ENCODE measurements at places on chromosomes 12 and 14. TPM values are rescaled to one million over a fixed set of nuclear protein-coding genes. Genes with fewer than 3 reads are reported as not detected.

- ATAC-seq = no peak
These were observed 193.0 kb downstream of the MON2 start for GRCh38 chr12:62659453-62660295.

The PTGR2 gene
- total RNA-seq = 10.3 TPM

DNA sequence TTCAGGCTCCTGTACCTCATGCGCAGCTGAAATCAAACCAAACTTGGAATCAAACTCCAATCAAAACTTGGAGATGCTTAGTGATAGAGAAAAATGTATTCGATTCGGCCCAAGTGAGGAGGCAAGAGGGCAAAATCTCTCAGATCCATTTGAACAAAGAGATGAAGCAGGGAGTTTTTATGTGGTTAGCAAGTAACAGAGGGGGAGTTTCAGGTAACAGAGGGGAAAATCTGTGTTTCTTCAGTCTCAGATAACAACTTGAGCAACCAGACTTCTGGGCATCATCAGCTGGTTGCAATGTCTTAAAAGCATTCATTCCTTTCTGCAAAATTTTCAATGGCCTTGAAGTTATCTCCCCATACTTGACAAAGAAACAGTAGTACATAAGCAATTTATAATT, 245.1 kb upstream of the AVPR1A start:
- ATAC-seq = no peak

GRCh38 chr14:65356327-65356836, 56.1 kb upstream of the FUT8 start:
- peak; percentile 82 for ATAC-seq

DNA sequence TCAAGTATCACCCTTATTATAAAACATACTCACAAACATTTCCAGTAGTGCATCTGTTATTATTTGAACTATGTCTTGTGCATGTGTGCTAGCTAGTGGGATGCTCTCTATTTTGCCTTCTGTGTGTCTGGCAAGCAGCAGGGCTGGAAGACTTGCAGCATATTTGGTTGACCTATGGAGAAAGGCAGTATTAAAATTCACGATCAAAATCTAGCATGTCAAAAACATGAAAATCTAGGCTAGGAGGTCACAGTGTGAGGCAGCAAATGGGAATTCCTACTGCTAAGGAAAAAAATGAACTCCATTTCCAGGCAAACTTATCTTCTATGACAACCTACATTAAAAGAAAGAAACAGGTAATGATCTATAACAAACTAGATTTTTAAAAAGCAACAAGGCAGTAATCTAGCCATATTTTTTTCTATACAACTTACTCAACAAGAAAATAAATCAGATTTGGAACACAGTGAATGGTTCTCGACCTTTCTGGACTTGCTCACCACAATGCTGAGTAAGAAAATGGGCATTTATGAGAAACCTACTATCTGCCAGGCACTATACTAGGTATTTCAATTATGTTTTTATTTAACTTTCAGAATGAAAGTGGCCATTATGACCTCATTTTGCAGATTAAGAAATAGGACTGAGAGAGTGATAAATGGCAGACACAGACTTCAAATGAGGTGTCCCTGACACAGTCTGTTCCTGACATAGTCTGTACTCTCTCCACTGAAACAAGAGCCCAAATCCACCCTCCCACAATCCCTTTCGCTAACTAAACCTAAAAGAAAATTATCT, 96.8 kb downstream of the TXNDC16 start:
- ATAC-seq = peak; percentile 59

The ING4 gene
- 25.6 TPM for total RNA-seq

DNA sequence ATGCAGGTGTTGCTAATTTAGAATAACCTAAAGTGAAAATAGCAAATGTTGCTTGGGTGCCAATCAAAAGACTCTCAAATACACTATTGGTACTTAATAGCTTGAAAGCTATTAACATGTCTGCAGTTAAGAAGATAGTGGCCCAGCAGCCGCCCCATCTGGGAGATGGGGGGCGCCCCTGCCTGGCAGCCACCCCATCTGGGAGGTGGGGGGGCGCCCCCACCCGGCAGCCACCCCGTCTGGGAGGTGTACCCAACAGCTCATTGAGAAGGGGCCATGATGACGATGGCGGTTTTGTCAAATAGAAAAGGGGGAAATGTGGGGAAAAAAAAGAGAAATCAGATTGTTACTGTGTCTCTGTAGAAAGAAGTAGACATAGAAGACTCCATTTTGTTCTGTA, 923.1 kb upstream of the MDGA2 start:
- no peak for ATAC-seq

The AKAP6 gene
- 2.1 TPM for total RNA-seq

DNA sequence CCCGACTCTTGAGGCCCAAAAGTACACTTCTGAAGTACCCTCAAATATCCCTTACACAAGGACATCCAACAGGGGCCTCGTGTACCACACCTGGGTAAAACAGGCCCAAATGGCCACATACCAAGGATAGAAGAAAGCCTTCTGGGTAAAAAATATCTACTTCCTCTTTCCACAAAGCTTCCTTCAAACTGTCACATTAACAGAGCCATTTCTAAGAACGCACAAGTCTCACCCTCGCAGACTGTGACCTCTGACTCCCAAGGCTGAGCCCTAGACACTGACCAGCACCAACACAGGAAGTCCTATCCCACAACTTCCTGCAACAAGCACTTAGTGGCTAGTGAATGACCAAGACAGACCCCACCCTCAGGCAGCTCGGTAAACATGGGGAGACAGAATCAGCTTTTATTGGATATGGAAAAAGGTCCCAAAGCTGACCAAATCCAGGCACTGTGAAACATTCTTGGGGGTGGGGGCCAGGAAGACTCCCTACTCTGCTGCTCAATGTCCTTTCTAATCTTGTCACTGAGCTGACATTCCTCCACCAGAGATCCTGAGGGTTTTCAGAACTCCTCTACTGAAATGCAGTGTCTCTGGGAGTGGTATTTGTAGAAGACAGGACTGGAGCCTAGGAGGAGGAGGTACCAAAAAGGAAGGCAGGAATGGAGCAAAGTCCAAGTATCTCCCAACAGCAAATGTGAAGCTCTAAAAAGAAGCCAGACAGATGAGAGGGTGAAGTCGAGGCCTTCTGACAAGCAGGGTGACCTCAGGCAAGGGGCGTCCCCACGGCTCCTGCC, 15.9 kb downstream of the KCTD10 start:
- ATAC-seq = no peak

DNA sequence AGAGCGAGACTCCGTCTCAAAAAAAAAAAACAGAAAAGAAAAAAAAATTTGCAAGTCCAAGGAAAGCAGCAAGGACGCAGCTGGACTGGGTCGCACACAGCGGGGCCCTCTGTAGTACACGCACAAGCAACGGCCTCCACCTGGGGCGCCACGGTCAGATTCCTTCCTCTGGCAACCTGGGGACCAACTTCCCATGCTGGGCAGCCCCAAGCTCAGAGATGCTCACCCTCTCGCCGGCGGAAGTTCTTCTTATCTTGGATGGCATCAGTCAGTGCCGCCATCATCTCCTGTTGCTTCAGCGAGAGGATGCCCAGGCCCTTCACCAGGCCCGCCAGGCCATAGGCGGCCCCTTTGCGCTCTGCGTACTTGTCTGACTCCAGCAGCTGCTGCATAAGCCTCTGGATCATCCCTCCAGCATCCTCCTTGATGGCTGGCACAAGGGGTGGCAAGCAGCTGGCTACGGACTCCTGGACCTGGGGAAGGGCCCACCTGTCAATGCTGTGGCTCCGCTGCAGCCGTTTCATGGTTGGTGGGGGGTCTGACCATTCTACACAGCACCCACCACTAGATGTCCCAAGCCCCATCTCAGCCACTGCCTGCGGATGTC, 34.5 kb upstream of the RAB35 start:
- no peak for ATAC-seq

The ACACB gene
- 17.3 TPM for total RNA-seq

- ATAC-seq = no peak
These were observed 458.8 kb downstream of the GLT1D1 start for GRCh38 chr12:129312048-129312447.

DNA sequence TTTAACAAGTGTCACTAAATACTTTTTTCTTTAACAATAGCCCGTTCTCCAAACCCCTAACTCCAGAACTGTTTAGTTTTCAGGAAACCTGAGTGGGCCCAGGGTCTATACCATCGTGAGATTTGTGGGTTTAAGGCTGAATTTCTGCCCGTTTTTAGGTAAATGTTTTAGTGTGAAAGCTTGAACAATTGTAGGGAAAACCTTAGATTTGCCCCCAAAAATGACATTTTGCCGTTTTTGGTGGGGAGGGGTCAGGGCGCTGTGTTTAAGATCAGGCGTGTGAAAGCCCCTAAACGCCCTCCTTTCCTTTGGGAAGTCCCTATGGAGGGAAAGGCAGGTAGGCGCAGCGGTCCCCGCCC, 320 bp upstream of the PRPF39 start:
- ATAC-seq = no peak

- ATAC-seq = no peak
These were observed 1.3 kb upstream of the AVPR1A start for GRCh38 chr12:63152321-63152700.

The CD163L1 gene
- total RNA-seq = not detected

DNA sequence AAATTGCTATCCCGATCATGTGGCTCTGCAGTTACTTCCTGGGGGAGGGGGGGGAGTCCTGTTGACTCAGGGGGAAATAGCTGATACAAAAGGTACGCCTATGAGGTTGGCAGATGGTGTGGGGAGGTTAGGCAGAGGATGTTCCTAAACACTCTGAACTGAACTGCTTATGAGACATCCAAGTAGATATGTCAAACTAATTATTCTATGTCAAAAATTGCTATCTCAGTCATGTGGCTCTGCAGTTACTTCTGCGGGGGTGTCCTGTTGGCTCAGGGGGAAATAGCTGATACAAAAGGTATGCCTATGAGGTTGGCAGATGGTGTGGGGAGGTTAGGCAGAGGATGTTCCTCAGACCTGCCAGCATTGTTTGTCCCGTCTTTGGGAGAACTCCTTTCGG, 5.1 kb upstream of the VCPKMT start:
- no peak for ATAC-seq

The PPP4R4 gene
- 1.8 TPM for total RNA-seq

All from activated T-helper 17 cell treated with anti-CD3 and anti-CD28 coated beads, Interleukin-2, amount 50 U/mL, for 72 hours (primary cell).